Astrocyte of the spinal cord (primary cell): ENCODE measurements at places on chromosomes 3 and 15.

DNA sequence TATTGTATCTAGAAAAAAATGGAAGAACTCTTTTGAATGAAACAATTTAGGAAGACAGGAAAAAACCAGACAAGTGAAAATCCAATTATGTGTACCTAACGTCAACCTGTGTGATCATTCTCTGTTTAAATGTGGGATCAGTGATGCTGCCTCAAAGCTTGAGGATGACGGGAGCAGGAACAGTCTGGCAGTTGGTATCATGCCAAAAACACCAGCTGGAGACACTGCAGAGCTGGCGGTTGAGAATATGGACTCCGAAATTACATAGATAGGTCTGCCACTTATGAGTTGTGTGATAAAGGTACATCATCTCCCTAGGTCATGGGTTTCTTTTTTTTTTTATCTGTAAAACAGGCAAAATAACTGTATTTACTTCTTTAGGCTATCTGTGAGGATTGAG, 480.5 kb downstream of the CNTN4 start:
- no peak for DNase-seq

GRCh38 chr3:54671511-54671910, 256.3 kb downstream of the LRTM1 start:
- DNase-seq, result no peak

DNA sequence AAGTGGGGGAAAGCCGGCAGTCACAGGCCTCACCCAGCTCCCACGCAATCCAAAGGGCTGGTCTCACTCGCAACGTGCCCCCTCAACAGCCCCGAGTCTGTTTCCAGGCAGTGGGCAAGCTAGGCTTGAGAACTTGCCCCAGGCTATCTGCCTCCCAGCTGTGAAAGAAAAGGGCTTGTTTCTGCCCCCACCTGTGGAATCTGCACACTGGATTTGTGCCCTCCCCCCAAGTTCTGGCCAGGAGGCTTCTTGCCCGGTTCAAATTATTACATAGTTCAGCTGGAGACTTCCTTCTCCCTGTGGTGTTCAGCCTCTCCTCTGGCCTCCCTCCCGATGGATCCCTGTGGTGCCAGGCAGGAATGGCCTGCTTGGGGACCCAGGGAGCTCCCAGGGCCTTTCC, 283.9 kb upstream of the LYSMD4 start:
- DNase-seq, result no peak

DNA sequence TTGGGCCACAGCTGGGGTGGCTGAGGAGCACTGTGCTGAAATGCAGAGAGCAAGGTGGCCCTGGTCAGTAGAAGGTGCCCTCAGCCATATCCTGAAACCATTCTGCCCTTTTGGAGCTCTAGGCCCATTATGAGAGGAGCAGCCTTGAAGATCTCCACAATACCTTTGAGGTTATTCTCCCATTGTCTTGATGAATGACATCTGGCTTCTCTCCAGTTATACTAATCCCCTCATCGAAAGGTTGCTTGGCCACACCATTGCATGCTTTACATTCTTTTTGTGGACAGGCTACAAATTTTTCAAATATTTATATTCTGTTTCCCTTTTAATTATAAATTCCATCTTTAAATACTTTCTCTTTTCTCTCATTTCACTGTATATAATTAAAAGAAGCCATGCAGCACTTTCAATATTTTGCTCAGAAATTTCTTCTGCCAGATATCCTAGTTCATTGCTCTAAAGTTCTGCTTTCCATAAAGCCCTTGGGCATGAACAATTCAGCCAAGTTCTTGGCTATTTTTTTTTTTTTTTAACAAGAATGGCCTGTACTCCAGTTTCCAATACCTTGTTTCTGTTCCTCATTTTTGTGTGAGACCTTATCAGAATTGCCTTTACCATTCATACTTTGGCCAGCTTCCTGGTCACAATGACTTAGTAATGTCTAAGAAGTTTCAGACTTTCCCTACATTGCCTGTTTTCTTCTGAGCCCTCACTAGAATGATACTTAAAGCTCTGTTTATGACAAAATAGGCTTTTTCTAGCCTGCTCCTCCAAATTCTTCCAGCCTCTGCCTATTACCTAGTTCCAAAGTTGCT, 138.9 kb upstream of the SGO1 start:
- DNase-seq, result peak; percentile 46

GRCh38 chr3:188944108-188944507, 227.7 kb upstream of the TPRG1 start:
- no peak for DNase-seq

DNA sequence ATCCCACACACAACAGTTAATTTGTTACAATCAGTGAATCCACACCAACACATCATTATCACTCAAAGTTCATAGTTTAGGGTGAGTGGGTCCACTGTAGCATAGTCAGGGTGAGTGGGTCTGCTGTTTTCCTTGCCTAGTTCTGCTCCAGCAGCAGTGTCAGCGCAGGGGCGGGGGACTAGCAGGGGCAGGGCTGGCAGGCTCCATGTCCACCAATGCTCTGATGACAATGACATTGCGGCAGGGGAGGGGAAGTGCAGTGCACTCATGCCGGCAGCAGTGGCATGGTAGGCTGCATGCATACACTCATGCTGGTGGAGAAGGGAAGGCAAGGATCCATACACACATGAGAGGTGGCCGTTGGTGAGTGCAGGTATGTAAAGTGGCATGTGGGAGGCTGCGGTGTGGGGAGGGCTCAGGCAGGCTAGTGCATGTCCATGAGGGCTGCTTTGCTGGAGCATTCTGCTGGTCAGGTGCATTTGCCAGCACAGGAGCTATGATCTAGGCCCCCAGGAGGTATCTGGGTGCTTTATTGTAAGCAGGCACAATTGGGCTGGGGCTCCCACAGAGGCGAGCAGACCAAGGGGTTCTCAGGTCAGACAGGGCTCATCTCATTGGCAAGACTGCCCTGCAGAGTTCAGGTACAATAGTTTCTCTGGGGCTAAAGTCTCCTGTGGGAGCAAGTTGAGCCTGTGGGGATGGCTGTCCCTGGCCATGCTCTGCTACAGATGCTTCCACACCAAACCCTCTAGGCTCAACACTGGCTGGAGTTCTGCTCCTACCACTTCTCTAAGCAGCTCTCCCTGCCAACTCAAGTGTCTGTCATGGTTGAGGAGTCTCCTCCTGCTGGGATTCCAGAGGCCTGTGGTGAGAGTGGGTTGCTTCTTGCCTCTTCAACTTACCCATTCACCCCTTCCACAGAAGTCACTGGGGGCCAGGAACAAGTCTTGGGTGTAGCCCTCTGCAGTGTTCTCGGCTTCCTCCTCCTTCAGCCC, 81.3 kb downstream of the KCNAB1 start:
- DNase-seq, result no peak

GRCh38 chr15:63915209-63915872, 81.6 kb upstream of the HERC1 start:
- no peak for DNase-seq

- no peak for DNase-seq
Observed at GRCh38 chr15:89075101-89075640, 13.1 kb upstream of the ABHD2 start.

- DNase-seq, result no peak
Observed at GRCh38 chr3:134644731-134645514, 5.9 kb downstream of the KY start.

- no peak for DNase-seq
Observed at GRCh38 chr15:35381328-35381727, 164.6 kb downstream of the DPH6 start.

GRCh38 chr3:146313746-146314111, 62.8 kb upstream of the PLSCR4 start:
- DNase-seq, result peak; percentile 81
